ENCODE measurements at places on chromosomes 7 and 10.

GRCh38 chr10:130354976-130355795, 219.0 kb downstream of the GLRX3 start:
- DNase-seq = no peak

DNA sequence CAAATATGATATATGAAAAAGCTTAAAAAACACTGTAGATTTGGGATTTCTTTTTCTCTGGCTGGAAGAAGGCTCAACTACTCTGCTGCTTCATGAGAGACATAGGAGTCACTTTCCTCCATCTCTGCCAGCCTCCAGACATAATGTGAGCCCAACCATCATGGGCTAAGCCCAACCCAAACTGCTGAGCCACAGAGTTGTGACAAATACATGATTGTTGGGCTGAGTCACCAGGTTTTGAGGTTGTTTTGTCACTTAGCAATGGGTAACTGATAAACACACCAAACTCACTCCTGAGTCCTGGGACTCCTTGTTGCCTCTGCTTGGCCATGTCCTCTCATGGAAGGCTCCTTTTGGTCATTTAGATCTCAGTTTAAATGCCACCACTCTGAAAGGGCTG, 381.8 kb upstream of the FZD8 start:
- DNase-seq = no peak

- no peak for DNase-seq
Measured at GRCh38 chr10:119413471-119414080, 128.9 kb downstream of the RGS10 start.

- DNase-seq = no peak
Measured at GRCh38 chr7:54339073-54339472, 203.1 kb upstream of the VSTM2A start.

GRCh38 chr10:78961760-78962159, 107.0 kb upstream of the ZMIZ1 start:
- DNase-seq = no peak

DNA sequence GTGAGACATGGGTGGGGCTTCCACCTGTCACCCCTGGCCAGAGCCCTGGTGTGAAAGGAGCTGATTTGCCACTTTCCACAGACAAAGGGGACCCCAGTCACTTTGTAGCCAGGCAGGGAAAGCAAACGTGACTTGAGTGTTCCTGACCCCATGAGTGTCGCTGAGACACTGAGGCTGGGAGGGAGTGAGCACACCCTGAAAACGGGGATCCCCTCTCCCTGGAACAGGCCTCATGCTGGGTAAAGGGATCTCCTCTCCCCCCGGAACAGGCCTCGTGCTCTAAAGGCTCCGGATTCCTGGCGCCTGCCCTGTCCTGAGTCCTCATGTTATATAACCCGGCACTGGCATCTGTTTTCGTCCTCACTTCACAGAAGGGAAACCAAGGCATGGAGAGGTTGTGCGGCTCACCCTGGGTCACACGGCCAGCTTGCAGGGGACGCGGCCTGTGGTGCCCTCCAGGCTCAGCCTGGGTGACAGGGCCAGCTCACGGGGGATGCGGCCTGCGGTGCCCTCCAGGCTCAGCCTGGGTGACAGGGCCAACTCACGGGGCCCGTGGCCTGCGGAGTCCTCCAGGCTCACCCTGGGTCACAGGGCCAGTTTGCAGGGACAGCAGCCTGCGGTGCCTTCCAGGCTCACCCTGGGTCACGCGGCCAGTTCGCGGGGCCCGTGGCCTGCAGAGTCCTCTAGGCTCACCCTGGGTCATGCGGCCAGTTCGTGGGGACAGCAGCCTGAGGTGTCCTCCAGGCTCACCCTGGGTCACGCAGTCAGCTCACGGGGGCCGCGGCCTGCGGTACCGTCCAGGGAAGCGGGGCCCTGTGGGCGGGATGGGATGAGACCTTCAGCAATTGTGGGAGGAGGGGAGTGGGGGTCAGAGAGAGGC, 104.7 kb downstream of the PDGFA start:
- DNase-seq = no peak

DNA sequence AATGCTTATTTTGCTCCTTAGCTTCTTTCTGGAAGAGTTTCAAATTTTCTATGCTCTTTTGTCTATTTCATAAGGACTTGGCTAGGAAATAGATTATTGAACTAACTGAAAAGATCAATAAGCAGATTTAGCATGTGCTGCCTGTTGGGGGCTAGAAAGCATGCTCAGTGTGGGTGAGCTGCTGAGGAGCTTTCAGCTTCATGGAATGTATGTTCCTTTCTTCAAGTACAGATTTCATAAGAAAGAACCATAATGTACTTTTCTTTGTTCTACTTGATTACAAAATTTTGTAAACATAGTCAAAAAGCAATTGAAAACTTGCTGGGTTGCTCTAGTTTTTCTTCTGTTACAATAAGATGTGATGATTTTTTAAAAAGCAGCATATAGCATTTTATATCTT, 73.8 kb downstream of the TAF3 start:
- DNase-seq = no peak
